ENCODE measurements at places on chromosomes 2 and 18. TPM values are rescaled to one million over a fixed set of nuclear protein-coding genes. Genes with fewer than 3 reads are reported as not detected.

TRPM8 gene
- 2.5 TPM for total RNA-seq

DNA sequence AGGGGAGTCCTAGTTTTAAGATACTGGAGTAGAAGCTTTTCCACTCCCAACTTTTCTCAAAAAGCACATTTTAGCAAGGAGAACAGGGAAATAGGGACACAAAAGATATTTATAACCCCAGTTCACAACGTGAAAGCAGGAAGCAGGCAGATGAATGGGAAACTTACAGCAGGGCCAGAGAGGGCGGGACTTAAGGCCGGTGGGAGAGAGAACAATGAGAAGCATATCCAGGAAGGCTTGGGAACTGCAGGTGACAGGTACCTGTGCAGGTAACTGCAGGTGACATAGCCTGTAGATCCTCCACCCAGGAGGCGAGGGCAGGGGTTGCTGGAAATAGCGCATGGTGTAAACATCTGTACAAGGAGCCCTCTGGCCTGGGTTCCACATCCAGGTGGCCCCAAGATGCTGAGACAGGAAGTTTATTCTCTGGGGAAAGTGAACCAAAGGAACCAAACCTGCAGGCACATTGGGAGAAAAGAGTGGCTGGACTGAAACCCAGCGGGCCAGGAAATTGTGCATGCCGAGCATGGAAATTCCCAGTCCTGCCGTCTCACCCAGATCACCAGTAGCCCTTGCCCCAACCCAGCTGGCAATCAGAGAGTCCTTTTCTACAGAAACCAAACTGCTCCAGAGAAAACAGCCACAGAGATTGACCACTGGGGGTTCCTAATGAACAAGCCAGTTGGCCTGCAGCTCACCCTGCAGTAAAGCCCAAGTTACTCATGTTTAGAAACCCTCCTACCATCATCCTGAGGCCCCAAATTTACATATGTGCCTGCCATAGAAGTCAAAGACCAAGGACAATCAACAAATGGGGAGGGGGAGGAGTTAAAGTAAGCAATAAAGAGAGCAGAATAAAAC, 24.3 kb upstream of the COL6A3 start:
- no peaks in the 10 kb centered on the region for H3K36me3 ChIP-seq
- no peaks in the 10 kb centered on the region for H3K27me3 ChIP-seq
- H3K4me3 ChIP-seq = no peak overlapping the region
- H3K4me1 ChIP-seq = no peaks in the 10 kb centered on the region

DNA sequence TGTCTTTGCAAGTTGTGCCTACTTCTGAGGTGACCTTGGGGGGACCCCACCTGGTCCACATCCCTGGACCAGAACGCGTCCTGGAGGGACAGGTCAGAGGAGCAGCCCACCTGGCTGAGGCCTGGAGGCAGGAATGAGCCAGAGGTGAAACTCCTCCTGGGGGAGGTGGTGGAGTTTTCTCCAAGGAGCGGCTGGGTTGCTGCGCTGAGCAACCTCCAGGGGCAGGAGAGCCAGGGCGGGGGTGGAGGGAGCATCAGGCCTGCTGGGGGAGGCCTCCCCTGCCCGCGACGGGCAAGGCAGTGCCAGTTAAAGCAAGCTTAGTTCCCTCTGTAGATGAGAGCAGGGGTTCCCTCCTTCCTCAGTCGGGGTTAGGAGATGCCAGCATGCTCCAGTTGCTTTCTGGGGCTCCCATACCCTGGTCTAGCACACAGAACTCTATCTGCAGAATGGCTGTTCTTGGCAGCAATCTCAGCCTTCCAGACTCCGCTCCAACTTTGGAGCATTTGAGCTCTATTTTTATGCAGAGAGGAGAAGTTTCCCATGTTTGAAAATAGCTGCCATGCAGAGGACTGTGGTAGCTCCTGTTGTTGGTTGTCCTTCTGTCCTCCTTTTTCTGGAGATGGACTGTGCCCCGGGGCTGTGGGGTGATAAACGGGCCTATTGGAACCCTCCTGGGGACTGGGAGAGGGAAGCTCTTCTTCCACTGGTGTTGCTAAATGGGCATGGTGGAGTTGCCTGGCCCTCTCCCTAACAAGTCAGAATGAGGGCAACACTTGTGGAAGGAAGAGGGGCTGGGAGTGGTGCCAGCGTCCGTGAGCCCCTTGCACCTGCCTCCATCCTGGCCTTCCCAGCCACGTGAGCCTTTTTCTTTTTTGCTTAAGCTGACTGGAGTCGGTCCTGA, 39.1 kb downstream of the B3GNT2 start:
- H3K4me1 ChIP-seq = no peaks in the 10 kb centered on the region
- DNase-seq = no peak
- no peak overlapping the region for H3K4me3 ChIP-seq
- H3K27me3 ChIP-seq = no peaks in the 10 kb centered on the region

- H3K4me1 ChIP-seq = no peaks in the 10 kb centered on the region
- no peak for DNase-seq
- no peaks in the 10 kb centered on the region for H3K27me3 ChIP-seq
- no peaks in the 10 kb centered on the region for H3K36me3 ChIP-seq
- H3K27ac ChIP-seq = no peak overlapping the region
Observed at GRCh38 chr2:158953454-158953853, 15.0 kb upstream of the TANC1 start.

DNA sequence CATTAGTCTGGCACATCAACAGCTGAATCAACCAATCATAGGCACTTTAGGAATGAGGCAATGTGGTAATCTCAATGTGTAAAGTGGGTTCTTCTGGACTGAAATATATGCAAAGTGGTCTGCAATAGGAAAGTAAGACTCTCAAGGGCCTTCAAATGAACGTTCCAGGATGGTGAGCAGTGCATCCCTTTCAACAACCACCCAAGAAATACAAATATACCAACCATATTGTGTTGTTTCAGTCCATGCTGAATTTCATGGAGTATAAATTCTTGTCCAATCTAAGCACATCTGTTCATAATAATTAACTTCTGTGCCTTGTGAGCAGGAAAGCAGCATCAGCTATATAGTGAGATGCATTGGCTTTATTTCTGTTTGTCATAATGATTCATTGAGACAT, 556.2 kb downstream of the THSD7B start:
- H3K36me3 ChIP-seq = no peaks in the 10 kb centered on the region
- no peaks in the 10 kb centered on the region for H3K27me3 ChIP-seq
- no peak overlapping the region for H3K27ac ChIP-seq
- H3K4me3 ChIP-seq = no peak overlapping the region
- DNase-seq = no peak

STARD6 gene
- 0.19 TPM for total RNA-seq

- no peaks in the 10 kb centered on the region for H3K27me3 ChIP-seq
- no peak overlapping the region for H3K27ac ChIP-seq
- no peak overlapping the region for H3K4me3 ChIP-seq
- H3K36me3 ChIP-seq = peaks cover 11% of the 10 kb centered on the region
Observed at GRCh38 chr2:99451280-99451679, 38.5 kb downstream of the REV1 start.

DNA sequence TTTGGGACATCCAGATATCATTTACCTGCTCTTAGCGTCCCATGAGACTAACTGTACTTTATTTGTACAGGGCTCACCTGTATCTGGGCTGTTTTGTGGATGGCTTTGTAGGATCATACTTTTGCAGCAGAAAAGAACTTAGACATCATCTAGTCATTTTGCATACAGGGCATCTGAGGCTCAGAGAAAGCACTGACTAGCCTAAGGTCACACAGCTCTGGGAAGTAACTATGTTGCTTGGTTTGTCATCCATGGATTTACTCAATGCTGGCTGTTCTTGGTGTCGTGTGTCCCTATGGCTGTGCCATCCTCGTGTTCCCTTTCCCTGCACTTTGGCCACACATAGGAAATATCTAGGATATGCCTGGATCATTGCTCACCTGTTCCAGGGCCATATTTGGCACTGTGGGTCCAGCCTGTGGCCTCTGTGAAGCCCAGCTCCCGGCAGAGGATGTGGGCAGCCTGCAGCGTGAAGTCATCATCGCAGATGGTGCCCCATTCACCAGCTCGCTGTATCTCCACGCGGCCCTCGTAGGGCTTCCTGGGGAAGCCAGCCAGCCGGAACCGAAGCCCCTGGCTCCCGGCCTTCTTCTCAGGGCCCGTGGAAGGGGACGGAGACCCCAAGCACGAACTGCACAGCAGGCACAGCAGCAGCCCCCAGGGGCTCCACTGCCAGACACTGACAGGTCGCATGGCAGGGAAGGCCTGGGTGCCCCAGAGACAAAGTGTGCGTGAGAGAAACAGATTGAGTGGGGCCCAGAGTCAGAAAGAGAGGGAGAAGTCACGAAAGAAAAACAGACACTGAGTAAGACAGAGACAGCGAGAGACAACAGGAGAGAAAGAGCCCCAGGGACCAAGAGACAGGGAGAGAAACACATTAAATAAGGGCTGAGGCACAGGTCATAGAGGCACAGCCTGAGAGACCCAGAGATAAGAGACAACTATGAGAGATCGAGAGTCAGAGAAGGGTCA, 1.5 kb downstream of the LOXL3 start:
- H3K4me1 ChIP-seq = peaks cover 7% of the 10 kb centered on the region
- H3K27me3 ChIP-seq = no peaks in the 10 kb centered on the region
- no peak for DNase-seq
- no peaks in the 10 kb centered on the region for H3K36me3 ChIP-seq
- no peak overlapping the region for H3K4me3 ChIP-seq

SIGLEC15 gene
- total RNA-seq = 1.2 TPM
